ENCODE measurements at places on chromosomes 1 and 21. TPM values are rescaled to one million over a fixed set of nuclear protein-coding genes. Genes with fewer than 3 reads are reported as not detected.

The FCN3 gene
- total RNA-seq: not detected

DNA sequence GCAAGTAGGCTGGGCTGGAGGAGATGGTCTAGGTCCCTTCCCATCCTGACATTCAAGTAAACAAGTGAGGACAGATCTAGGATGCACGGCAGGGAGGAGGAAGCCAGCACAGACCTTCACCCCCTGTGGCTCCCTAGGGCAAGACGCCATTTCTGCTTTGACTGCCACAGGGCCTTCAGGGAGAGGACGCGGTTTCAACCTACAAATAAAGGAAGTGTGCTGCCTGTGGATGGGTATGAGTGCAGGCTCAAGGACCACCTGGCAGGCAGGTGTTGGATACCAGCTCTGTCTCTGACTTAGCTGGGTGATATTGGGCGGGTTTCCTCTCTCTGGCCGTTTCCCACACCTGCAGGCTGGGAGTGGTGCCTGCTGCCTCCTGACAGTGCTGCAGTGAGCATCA is 16.2 kb downstream of the SLC2A1 start:
- no peak for DNase-seq

DNA sequence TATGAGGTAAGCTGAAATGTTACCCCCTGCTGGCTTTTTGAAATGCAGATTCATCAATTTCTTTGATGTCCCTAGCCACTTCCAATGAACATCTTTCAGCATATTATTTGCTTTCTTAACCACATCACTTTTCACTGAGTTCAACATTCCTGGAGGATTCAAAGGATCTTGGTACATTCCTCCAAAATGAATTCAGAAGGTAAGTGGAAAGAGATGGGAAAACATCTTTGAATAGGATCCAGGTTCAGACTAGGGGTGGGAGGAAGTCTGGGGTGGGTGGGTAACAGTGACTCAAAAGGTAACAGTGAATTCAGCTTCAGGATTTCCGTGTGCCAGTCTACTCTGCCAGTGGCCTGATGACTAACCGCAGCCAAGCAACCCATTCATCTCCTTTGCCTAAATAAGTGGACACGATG is 180.7 kb downstream of the ZC3H11B start:
- DNase-seq: no peak

GRCh38 chr1:208851366-208851765 is 607.2 kb upstream of the PLXNA2 start:
- no peak for DNase-seq

DNA sequence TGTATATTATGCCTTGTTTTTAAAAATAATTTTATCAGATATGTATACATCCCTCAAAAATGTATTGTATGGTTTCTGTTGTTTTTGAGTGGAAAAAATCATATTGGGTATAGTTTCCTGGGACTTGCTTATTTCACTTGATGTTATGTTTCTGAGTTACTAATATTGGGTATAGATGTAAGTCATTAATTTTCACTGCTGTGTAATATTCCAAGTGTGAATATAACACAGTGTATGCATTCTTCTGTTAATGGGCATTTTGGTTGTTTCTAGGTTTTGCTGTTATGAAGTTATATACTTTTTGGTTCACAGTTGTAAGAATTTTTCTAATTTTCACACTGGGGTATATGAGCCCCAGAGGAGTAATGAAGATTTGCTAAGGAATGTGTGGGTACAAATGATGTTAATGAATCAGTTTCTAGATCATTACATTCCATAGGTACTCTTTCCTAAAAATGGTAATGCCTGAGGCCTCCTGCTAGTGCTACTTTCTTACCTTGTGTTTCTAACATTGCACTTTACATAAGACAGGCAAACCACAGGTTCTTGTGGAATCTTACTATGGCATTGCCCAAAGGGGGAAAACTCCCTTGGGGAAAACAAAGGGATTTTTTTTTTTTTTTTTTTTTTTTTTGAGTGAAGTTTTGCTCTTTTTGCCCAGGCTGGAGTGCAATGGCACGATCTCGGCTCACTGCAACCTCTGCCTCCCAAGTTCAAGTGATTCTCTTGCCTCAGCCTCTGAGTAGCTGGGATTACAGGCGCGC is 3.2 kb downstream of the TTC3 start:
- DNase-seq: no peak

The RGS4 gene
- not detected for total RNA-seq

DNA sequence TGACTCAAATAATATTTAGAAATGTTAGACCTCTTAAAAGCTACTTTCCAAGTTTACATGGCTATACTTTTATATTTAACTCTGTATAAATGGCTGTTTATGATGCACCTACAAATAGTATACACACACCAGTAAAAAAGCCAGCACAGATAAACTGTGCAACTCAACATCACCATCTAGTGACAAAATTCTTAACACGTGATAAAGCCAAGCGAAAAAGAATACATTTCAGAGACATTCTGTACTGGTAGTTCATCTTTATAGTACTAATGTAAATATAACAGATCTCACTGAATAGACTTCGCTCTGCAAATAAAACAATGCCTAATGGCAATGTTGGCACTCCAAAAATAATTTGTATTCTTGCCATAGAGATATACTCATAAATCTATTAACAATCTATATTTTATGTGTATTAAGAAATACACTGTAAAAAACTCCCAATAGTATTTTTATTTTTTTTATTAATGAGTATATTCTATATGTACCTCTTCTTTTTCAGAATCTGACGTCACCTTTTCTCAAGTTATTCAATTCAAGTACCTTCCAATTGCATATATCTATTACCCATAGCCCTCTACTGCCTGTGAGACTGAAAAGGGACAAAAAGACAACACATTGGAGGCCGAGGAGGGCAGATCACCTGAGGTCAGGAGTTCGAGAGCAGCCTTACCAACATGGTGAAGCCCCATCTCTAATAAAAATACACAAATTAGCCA is 100.2 kb downstream of the DPYD start:
- DNase-seq: no peak

GRCh38 chr1:98104289-98104688 is 183.5 kb upstream of the DPYD start:
- no peak for DNase-seq

The CASQ2 gene
- total RNA-seq: not detected

GRCh38 chr1:11868331-11868980 is 9.7 kb upstream of the NPPB start:
- DNase-seq: no peak

GRCh38 chr1:51299185-51299885 is 31.0 kb downstream of the TTC39A start:
- no peak for DNase-seq

GRCh38 chr1:74650561-74650960 is 23.0 kb downstream of the ERICH3 start:
- no peak for DNase-seq

DNA sequence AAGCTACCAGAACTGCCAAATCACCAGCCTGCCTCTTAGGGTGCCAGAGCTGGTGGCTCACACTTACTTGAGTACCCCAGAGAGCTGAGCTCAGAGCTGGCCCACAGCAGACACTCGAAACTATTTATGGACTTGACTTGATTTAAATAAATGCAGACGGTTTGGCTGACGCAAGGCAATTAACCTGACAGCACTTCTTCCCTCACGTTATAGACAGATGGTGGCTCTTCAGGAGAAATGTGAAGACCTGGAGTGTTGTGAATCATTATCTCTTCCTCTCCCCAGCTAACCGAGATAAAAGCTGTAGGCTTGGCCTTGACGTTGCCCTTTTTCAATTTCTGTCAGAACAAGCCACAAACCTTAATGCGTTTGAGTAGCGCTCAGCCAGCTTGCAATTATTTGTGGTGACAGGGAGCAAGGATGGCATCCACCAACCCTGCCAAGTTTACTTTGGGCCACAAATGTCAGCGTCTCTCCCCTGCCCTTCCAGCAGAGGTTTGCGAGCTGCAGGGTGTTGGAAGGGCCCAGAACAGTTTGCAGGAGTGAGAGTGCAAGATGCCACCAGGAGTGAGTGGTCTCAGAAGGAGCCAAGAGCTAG is 34.0 kb upstream of the BCAR3 start:
- DNase-seq: no peak

- no peak for DNase-seq
Measured at GRCh38 chr1:59007820-59008598, 224.2 kb upstream of the JUN start.

DNA sequence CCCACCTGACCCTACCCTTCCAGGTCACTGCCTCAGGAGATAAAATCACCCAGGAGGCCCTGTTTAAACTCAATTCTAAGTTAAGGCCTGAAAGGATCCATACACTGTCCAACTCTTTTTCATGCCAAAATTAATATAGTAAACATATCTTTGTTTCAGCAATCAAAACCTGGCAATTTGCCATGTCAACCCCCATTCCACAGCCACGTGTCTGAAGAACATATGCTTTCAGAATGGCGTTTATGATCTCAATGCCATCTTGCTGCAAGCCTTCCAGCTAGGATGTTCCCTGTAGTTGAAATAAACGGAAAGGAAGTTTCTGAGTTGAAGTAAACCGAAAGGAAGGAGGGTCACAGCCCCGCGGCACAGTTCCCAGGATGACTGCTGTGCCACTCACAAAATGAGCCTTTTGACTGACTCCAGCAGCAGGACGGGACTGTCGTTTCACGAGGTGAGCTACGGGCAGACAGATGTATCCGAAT is 472.0 kb downstream of the SMYD3 start:
- no peak for DNase-seq

GRCh38 chr1:166933633-166934032 is 41.7 kb downstream of the ILDR2 start:
- DNase-seq: no peak

DNA sequence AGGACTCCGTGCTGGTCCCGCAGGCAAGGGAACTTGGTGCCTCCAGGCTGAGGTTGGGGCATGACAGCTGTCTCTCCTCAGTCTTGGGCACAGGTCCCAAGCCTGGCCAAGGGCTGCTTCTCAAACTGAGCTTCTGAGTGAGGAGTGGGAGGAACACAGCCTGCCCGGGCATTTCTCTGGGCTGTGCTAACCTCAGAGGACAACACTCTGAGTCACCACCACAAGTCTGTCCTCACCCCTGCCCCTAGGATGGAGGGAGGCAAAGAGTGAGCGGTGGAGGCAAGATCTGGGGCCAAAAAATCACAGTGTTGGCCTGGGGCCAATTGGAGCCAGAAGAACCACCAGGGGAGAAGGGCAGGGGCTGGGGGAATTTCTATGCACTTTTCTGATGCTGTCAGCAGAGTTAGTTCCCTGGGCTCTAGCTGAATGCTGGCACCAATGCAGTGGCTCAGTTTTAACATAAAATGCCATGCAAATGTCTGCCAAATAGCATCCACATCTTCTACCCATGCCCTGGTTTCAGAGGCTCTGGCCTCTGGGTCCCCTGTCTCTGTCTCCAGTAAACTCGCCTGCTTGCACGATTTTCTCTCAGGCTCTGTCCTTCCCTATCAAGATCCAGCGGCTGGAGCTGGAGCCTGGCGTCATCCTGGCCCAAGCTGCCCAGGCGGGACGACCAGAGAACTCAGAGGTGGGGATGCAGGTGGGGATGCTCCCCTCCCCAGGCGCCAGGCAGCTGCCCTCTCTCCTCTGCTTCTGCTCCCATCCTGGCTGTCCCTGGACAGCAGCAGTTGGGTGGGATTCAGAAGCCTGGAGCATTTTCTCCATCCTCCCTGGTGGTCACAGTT is 11.0 kb upstream of the CDK18 start:
- no peak for DNase-seq

DNA sequence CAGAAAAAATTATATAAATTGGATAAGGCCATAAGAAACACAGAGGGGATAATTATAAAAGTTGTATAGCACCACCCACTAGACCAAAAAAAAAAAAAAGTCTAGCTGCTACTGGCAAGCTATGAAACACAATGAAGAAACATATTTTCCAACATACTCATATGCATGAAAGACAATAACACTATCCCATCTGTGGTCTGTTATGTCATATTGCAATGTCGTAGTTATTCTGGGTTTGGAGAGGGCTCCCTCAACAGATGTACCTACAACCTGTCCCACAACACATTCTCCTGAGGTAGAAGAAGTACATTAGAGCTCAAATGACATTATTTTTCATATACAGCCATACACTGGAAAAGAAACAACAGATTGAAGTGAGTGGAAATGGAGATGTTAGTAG is 517.6 kb upstream of the ADGRL4 start:
- DNase-seq: no peak

DNA sequence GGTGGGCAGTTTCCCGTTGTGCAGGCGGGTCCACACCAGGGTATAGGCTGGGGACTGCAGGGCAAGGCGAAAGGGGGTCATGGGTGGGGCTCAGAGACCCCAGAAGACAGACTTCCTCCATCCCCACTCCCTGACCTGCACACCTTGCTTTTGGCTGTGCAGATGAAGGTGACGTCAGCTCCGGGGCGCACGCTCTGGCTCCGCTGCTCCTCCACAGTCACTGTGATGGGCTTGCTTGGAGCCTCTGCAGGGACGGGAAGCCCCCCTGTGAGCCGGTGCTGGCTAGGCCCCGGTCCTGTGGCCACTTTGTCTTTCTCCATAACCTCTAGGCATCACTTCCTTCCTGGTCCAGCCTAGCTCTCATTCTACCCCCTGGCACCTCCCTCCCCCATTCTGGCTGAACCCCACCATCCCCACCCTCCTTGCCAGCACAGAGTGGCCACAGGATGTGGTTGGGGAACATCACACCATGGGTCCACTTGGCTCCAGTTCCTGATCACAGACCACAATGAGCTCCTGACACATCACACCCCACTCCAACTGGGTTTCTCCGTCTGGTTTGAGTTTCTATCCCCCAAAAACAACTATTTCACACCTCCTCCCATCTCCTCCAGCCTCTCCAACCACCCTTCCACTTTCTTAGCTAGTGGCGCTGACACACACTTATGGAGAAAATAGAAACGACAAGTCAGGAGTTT is 45.2 kb downstream of the LDLRAD2 start:
- DNase-seq: no peak

- DNase-seq: no peak
Measured at GRCh38 chr1:90716552-90717355, at the start of gene BARHL2. Gene BARHL2 (minus strand): TSS chr1:90717302. CDS start chr1:90717195, 107 bp downstream.

GRCh38 chr1:242828828-242829227 is 304.3 kb upstream of the PLD5 start:
- no peak for DNase-seq

GRCh38 chr1:44146536-44147361 is 5.3 kb upstream of the KLF18 start:
- no peak for DNase-seq

- DNase-seq: no peak
Measured at GRCh38 chr1:29096231-29096886, 27.3 kb downstream of the TMEM200B start.

- no peak for DNase-seq
Measured at GRCh38 chr1:22506130-22506692, 54.6 kb downstream of the ZBTB40 start.

DNA sequence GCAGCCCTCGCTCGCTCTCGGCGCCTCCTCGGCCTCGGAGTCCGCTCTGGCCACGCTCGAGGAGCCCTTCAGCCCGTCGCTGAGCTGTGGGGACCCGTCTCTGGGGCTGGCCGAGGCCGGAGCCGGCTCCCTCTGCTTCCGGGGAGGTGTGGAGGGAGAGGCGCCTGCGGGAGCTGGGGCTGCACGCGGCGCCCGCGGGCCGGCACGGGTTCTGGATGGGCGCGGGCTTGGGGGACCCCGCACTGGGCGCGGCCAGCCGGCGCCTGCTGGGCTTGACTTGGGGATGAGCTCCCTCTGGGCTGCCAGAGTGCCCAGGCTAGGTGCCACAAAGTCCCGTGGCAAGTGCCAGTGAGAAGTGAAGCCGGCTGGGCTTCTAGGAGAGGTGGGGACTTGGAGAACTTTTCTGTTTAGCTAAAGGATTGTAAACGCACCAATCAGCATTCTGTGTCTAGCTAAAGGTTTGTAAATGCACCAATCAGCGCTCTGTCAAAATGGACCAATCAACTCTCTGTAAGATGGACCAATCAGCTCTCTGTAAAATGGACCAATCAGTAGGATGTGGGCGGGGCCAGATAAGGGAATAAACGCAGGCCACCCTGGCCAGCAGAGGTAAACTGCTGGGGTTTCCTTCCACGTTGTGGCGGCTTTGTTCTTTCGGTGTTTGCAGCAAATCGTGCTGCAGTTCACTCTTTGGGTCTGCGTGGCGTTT is 20.2 kb downstream of the EXOC8 start:
- DNase-seq: no peak

The CSF3R gene
- 4.1 TPM for total RNA-seq

Data from CD4-positive, alpha-beta T cell (primary cell).